ENCODE measurements at places on chromosomes 1 and 21.

DNA sequence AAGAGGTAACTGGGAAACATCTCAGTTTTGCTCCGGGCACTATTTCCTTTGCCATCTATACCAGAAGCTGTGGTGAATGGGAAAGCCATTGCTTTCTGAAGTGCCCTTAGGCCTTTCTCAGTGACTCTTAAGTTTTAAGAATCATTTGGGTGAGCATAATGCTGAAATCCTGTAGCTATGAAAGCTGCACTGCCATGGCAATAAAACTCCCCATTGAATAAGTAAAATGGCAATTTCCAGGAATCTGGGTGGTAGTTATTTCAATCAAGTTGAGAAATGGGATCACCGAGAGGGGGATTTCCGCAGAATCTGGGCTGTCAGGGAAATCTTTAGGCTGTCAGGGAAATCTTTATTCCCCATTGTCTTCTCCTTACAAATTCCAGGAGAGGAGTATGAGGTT, 26.8 kb upstream of the MACF1 start:
- no peak for DNase-seq

- DNase-seq: no peak
Observed at GRCh38 chr1:193558491-193559028, 372.1 kb upstream of the B3GALT2 start.

DNA sequence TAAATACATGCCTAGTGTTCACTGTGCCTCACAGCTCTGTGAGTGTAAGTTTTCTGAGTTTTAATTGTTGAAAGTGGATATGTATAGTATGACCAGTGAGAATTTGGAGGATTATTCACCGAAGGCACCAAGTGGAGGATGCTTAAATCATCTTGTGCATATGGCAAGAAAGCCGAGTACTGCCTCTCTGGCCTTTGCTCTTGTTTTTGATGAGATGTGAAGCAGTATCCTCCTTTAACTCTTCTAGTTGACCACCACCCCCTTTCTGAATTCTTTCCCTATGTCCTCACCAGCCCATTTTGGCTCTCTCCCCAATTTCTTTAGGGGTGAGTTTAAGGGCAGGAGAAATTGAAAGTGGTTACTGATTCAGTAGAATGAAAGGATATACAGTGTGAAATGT, 130.4 kb downstream of the SYT2 start:
- no peak for DNase-seq

DNA sequence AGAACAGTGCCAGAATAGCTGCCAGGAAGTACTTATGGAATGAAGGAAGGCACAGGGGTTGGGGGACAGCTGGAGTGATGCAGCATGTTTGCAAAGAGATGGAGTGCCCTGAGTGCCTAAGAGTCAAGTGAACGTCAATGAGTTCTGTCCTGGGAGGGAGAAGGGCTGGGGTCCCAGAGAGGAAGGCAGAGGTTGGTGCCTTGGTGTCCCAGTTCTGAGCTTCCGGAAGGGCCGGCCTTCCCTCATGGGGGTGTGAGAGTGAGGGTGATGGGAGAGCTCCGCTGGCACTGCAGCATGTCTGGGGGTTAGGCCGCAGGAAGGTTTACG, 17.6 kb downstream of the NES start:
- DNase-seq: no peak

DNA sequence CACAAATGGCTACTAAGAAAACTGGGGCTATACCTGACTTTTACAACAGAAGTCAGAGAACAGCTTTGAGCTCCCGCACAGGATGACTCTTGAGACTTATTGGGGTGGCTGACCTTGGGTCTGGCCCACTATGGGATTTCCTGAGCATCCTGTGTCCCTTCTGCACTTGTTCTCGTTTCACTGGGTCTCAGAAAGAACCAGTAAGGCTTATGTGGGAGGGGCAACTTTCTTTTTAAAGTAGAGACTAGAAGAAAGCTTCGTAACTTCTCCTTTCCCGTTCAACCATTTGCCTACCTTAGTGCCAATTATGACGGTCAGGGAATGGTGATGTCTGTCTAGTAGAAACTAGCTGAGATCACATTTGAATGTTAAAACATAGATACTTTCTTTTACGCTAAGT, 59.5 kb upstream of the C1orf105 start:
- no peak for DNase-seq

DNA sequence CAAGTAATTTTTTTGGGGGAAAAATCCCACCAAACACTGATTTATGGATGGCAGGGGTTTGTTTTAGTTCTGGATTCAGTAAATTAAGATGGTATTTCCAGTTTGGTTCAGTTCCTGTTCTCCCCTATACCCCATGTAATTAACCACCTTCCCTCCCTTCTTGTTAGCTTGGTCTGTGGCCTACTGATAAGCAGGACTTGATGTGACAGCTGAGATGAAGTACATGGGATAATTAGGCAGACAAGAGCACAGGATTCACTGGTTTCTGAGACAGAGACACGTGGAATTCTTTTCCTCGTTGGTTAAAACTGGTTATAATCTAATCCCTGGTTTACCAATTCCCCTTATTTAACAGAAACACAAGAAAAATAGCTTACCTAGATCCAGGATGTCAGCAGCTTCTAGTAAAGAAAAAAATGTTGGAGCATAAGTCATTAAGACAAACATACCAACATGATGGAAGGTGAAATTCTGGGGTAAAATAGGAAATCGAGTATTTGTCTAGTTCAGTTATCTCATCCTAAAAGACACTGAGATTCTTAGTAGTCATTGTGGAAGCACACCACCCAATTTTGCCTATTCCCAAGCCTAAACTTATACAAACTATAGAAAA, 81.5 kb downstream of the SCMH1 start:
- no peak for DNase-seq

- peak; percentile 74 for DNase-seq
Observed at GRCh38 chr21:39022863-39023693, 160.2 kb downstream of the PSMG1 start.

DNA sequence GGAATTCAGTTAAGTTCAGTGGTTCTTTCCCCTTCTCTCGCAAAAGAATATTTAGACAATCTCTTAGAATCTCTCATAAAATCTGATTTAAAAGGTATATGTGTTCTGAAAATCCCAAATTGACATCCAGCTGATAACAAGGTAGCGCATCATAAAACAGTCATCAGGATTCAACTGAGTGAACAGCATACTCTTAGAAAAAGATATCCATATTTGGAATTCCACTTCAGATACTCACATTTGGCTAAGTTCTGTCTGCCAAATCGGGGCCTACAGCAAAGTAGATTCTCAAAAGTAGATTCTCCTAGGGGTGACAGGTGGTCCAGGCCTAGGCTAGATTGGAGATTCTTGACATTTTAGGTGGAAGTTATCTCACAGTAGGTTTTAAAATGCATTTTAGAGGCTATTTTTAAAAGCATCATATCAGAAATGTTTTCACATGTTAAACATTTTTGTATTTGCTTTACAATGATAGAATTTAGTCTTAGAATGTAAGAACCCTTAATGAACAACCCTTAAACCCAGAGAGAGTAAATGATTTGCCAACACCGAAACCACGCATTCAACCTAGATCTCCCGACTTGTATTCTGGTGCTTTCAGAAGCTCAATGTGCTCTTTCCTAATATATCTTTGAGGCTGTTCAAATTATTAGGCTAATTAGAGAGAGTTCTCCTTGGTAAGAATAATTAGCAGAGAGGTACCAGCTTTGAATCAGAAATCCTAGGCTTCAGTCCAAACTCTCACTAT, 318.9 kb downstream of the LMO4 start:
- no peak for DNase-seq

DNA sequence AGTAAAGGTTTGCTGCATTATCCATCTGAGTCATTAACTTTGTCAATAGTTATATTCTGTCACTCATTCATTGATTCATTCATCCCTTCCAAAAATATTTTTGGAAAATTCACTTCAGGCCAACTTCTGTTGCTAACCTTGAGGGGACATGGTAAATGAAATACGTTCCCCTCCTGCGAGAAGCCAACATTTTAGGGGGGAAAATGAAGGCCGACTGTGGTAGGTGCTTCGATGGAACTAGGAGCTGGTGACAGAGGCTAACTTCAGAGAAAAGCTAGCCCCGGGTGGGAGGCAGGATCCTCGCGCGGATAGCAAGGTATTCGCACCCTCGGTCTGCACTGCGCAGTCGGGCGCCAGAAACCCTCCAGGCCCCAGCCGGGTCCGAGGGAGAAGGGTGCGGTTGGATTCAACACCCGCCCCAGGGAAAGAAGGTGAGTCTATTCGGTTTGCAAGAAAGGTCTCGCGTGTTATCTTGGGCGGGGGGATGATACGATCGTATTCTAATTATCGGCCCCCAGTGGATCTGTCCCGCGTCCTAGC, 646 bp upstream of the RRP15 start:
- no peak for DNase-seq

- no peak for DNase-seq
Observed at GRCh38 chr21:15425049-15425448, 304.7 kb upstream of the USP25 start.

- DNase-seq: no peak
Observed at GRCh38 chr21:44931501-44932407, 8.1 kb upstream of the SLX9 start.

- DNase-seq: peak; percentile 74
Observed at GRCh38 chr1:116667575-116668105, at the start of gene IGSF3. Gene IGSF3 (minus strand): TSS chr1:116667733. CDS start chr1:116666326, 1,407 bp downstream.

- DNase-seq: no peak
Observed at GRCh38 chr1:177392336-177392735, 221.6 kb downstream of the BRINP2 start.

DNA sequence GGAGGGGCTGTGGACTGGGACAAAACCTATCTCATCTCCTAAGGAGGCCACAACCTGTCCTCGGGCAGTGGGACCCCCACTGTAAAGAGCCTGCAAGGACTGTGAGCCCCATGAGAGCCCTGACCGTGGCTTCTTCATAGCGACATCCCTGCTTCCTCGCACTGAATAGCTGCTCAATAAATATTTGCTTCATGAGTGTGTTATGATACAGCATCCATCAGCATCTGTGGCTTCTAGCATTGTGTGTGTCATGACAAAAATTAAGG, 40.5 kb upstream of the CSF3R start:
- DNase-seq: no peak

- DNase-seq: no peak
Observed at GRCh38 chr21:26397545-26397944, 175.5 kb downstream of the CYYR1 start.

- DNase-seq: peak; percentile 29
Observed at GRCh38 chr1:33137800-33138199, 44.0 kb downstream of the TRIM62 start.

GRCh38 chr1:216310776-216311175, 112.5 kb downstream of the USH2A start:
- no peak for DNase-seq

DNA sequence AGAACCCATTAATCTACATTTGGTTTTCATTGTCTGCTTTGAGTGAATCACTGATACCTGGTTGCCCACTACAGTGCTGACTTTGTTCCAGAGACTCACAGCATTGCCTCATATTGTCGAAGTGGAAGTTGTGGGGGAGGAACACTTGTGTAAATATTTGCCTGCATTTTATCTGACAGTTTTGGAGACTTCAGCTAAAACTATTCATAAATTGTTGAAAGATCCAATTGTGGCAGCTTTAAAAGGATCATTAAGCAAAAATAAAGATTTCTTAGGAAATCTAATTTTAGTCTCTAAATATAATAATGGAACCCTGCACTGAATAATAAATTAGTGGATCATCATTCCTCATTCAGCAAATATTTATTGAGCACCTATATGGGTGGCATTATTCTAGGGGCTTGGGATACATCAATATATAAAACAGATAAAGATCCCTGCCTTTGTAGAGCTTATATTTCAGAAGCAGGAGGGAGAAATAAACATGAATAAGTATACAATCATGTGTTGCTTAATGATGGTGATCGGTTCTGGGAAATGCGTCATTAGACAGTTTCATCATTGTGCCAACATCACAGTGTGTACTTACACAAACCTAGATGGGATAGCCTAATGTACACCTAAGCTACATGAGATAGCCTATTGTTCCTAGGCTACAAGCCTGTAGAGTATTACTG, 73.5 kb downstream of the OSBPL9 start:
- no peak for DNase-seq

DNA sequence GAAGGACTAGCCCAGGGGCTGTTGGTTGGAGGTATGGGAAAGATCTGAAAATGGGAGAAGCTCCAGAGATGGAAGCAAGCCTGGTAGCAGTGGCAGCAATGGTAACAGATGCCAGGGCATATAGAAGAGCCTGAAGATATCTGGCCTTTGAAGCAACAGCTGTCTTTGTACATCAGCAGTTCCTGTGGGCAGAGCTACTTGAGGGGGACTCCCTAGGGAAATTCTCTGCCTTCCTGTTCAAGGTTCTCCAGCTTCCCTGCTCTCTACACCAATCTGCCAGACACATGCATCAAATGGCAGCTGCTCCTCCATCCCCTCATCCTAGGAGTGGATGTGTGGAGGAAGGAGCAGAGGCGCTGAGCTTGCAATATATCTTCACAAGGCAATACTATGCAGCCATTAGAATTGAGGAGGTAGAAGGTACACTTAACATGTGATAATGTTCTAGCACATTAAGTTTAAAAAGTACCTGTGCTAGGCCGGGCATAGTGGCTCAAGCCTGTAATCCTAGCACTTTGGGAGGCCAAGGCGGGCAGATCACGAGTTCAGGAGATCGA, 2.2 kb downstream of the TMEM35B start:
- no peak for DNase-seq

DNA sequence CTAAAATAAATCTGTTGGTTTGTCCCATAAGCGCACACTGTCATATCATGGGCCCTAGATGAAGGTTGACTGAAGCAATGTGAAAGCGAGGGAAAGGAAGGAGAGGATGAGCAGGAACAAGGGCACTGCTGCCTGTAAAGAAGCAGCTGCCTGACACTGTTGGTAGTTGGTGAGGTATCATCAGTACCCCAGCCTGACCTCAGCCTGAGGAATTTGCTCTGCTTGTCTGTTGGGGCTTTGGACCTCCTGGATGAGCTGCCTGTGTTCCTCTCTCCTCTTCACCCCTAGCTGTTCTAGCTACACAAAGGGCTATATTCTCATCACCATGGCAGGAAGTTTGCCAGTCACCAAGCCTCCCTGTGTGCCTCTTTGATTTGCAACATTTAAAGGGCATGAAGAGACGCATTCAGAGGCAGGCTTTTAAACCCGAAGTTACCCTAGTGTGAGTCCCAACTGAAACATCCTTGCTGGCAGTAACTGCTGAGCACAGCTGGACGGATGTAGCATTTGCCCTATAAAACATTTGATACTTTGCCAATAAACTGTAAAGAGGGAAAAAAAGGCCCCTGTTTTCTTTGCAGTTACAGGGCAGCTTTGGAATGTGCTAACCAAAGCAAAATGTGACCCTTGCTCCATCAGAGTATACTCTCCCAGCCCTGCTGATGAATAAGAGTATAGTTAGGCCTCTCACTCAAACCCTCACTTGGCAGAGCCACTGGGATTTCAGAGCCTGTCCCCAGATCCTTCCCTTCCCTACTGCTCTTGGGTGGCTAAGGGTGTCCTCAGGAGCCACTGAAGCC, 22.2 kb upstream of the SPATA6 start:
- DNase-seq: peak; percentile 43

DNA sequence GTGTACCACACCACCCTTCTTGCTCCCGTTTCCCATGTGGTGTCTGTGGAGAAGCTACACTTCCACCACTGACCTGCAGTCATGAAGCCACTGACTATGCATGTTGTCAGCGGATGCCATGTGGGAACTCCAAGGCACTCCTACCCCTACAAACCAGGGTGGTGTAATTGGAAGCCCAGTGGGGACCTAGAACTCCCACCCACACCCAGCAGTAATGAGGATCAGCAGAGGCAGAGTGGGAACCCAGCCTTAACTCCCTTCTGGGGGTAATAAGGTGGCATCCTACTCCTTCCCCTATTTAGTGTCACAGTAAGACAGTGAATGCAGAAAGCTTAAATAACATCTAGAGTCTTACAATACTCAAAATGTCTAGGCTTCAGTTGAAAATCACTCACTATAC, 78.4 kb downstream of the SPATA46 start:
- DNase-seq: no peak

GRCh38 chr1:109652402-109652801, 3.5 kb upstream of the GSTM4 start:
- DNase-seq: no peak

All from right kidney (tissue), 9 donors.